AG08396 (cell line): ENCODE measurements at places on chromosomes 3 and 15.
A peak's percentile ranks its signal among the peaks of the same experiment; 100 is the strongest.

DNA sequence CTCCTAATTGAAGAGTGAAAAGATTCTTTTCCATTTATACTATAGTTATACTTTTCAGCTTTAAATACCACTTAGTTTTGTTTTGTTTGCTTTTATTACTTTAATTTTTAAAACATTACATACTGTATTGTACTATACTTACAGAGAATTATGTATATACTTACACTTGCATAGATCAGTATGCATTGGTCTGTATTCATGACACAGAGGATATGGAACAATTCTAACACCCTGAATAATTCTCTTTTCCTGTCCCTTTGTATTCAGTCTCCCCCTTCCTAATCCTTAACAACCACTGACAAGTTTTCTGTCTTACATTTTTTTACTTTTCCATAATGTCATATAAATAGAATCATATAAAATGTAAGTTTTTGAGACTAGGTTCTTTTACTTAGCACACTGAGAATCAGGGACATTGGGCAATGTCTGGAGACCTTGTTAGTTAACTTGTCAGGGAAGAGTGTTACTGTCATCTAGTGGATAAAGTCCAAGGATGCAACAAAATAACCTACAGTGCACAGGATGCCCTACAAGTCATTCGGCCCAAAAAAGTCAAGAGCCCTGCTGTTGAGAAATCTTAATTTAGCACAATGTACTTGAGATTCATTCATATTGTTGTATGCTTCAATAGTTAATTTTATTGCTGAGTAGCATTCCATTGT lies 95.7 kb upstream of the MCTP2 start:
- DNase-seq = no peak

GRCh38 chr15:56832125-56832524 lies 86.3 kb upstream of the TCF12 start:
- no peak for DNase-seq

- DNase-seq = no peak
These were observed 106.6 kb downstream of the APBA2 start for GRCh38 chr15:28992336-28992864.

DNA sequence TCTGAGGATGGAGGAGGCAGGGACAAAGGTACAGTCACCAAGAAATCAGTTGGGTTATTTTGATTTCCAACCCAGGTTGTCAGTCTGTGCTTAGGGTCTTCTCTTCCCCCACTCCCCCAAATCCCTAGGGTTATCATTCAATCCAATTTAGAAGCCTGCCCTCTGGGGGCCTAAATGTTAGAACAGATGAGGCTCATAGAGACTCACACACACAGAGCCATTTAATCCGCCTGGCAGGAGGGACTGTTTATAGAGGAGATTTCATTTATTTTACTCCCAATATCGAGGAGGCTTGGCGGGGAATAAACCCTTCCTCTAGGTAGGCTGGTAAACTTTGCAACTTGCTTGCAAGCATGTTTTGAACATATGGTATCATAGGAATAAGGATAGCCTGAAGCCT lies 52.8 kb downstream of the RHCG start:
- DNase-seq = no peak

GRCh38 chr3:11288786-11289637 lies 16.8 kb downstream of the ATG7 start:
- DNase-seq = peak; percentile 49

- DNase-seq = peak; percentile 42
These were observed 71.5 kb upstream of the GALNT15 start for GRCh38 chr3:16102905-16103364.

DNA sequence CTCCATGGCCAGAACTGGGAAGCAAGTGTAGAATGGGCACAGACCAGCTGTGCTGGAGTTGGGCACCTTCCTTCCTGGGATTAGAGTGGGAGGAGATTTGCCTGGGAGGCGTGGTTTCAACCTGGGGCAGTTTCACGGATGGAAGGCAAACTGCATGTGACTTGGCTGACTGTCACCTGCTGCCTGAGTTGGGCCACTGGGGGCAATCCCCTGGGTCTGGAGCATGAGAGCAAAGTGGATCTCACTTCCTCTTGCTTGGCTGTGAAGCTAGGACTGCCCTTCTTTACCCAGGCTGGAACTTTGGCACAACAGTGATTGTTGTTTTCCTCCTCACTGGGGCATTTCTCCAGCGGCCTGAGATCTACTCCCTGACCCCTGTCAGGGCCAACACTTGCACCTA lies 1247.0 kb upstream of the EPHA6 start:
- no peak for DNase-seq

DNA sequence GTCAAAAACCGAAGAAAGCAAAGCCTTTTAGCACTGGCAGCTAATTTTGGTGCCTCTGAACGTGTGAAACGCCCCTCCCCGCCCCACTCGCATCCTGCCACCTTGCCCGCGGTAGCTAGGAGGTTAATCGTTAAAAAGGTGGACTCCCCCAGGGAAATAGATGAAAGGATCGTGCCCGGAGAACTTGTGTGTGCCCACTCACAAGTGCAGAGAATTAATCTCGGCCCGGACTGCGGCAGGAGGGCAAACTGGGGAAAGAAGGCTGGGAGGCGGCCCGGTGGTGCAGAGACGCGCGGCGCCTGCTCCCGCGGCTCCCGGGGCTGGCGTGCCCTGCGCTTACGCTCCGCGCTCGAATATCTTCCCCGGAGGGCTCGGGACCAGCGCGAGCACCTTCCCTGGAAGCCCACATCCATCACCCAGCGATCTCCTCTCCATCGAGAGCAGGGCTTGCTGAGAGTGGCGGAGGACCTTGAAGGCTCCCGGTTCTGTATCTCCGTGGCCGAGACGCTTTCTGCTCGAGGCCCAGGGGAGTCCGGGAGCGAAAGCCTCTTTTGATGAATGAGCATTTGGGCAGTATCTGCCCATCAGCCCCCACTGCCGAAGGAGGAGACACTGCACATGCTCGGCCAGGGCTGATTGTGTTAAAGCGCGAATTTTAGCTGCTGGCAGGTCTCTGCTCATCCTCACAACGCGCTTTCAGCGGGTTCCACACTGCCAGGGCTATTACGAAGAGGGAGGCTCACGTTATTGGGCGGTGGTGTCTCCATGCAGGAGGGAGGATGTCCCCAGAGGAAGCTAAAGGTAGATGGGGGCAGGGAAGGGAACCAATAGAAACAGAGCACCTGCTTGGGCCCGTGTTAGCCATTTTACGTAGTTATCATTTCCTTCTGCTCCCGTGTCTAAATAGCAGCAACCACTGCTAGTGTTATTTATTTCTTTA lies 1.3 kb upstream of the SPTSSB start:
- peak; percentile 37 for DNase-seq

DNA sequence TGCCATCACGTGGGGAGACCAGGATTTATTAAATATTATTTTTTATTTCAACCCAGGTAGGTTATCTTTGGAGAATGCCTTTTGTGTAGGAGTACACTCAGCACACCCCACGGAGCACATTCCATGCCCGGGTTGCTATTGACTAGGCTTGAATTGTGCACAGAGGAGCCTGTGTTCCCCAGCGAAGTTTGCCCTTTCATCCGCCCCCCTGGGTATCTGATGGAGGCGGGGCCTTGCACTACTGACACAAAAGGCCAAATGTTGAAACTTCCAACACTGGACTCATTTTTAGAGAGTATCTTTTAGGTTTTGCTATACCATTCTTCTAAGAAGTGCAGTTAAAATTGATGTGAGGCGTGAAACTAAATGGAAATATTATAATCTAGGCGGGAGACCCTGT lies 39.3 kb upstream of the PPP4R2 start:
- DNase-seq = no peak

GRCh38 chr3:41307065-41307464 lies 107.8 kb downstream of the CTNNB1 start:
- no peak for DNase-seq

DNA sequence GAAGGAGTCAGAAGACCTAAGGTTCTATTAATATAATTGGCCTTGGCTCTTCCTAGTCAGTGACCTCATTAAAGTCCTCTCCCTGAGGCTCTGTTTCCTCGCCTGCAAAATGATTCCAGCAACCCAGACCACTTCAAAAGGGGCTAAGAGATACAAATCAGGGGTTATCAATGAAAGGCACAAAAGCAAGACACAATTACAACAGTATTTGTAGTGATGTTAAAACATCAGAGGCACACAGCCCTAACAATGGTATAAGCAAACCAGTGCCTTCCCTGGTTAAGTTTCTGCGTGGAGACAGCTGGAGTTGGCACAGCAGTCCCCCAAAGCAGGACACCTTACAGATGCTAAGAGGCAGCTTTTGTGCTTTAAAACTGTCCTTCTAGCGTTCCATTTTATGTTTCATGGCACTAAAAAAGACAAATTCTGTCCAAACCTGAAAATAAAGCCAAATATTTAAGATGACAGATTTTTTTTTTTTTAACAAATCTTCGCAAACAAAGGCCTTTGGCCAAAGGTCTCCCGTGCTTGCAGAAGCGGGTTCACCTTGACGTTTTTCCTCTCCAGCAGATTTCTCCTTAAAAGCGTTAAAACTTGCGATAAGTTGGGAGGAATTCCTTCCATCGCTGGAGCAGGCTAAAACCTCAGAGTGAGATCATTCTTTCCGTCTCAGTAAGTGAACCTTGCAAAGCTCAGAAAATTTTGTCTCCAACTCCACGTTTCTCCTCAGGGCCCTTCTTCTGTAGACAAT lies 999 bp downstream of the ZNF280D start:
- DNase-seq = peak; percentile 27

- no peak for DNase-seq
These were observed 48.1 kb upstream of the PGPEP1L start for GRCh38 chr15:99055555-99056134.

DNA sequence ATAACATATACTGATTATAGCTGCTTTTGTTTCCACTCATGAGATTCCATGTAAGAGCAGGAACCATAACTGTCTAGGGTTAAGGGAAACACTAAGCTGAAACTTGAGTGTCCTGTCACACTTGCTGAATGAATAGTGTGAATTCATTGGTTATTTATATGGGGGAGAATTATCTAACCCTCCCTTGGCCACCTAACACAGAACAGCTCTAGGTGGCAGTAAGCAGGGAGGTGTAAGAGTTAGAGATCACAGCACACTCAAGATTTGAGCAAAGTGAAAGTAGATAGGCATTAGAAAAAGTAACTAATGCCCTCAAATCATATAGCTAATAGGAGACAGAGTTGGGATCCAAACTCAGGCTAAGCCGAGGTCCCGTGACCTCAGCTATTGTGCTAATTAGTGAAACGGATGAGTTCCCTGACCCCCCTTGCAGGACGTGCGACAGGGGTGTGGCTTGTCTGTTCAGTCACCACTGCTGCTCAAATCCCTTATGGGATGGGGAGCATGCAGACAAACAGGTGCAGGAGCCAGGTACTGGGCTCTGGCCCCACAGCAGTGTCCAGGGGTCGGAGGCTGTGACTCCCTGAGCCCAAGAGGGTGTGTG lies 27.7 kb upstream of the ANO10 start:
- DNase-seq = no peak

DNA sequence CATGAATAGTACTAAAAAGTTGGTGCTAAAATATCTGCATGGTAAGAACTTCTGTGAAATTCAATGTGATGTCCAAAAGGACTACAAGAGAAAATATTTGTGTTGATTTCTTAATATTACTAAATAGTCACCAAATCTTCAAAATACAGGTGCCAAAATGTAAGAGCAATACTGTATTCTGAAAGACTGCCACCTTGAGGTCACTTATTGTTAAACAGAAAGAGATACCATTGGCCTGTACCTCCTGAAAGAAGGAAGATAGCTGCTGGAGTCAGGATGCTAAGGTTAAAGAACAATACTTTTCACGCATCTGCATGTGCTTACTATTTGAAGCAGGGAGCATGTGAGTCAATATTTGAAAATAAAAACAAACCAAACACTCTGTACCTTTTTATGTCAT lies 72.0 kb upstream of the LSAMP start:
- no peak for DNase-seq

DNA sequence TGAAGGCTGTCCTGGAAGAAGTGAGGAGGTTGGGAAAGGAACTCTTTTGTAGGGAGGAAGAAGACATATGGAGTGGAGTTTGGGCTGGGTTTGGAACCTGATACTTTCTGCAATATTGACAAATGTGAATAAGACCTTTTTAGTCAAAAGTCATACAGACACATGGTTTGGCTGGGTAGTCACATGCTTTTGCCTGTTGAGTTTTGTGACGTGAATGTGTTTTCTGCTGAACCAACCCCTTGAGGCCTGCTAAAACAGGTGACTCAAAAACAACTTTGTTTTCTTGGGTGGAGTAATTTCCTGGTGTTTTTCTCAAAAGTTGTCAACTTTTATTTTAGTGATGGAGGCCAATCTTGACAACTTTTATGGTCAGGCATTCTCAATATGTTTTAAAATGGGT lies 39.4 kb upstream of the CCR4 start:
- DNase-seq = no peak

GRCh38 chr3:123071146-123071545 lies 4.3 kb downstream of the PDIA5 start:
- DNase-seq = no peak

DNA sequence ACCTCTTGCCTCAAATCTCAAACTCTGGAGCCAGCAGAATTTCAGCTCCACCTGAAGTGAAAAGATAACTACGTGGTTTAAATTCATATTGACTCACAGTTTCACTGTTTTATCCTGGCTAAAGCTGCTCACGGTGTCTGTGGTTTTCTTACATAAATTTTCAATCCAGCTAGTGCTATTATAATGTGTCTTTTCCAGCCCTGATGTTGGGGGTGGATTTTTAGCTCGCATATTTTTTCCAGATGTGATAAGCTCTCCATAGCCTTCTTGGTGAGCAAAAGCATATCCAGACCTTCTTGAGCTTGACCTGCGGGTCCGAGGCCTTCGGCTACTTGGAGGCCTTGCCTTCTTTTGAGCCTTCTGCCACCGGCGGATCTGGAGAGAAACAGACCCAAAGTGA lies 239.3 kb downstream of the DTWD1 start:
- DNase-seq = peak; percentile 15

DNA sequence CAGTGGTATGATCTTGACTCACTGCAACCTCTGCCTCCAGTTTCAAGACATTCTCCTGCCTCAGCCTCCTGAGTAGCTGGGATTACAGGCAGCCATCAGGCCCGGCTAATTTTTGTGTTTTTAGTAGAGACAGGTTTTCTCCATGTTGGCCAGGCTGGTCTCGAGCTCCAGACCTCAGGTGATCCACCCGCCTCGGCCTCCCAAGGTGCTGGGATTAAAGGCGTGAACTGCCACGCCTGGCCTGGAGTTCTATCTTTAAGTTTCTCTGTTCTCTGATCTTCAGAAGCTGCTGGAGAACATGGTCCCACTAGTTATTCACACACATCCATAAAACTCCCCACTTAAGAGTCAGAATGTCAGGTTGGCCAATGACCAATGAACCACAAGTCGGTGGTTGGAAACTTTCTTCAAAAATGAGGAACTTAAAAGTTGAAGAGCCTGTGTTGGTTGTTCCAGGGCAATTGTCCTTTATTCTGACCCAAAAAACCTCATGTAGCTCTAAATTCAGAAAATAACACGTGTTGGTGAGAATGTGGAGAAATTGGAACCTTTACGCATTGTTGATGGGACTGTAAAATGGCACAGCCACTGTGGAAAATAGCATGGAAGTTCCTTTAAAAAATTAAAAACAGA lies 55.9 kb upstream of the PIK3CB start:
- DNase-seq = no peak

- no peak for DNase-seq
These were observed 24.9 kb downstream of the HACL1 start for GRCh38 chr3:15576475-15576874.

GRCh38 chr15:45635191-45635638 lies 386 bp downstream of the SQOR start:
- DNase-seq = no peak

GRCh38 chr3:30826531-30826942 lies 67.9 kb downstream of the GADL1 start:
- no peak for DNase-seq

- no peak for DNase-seq
These were observed 229.6 kb downstream of the BBX start for GRCh38 chr3:107752202-107752990.

- DNase-seq = peak; percentile 42
These were observed 11.4 kb downstream of the CCDC14 start for GRCh38 chr3:123949641-123950040.
